ENCODE measurements at places on chromosomes 6 and 20.

- DNase-seq: no peak
Observed at GRCh38 chr6:120556491-120556890, 777.8 kb downstream of the TBC1D32 start.

GRCh38 chr6:157885211-157885788 lies 62.3 kb downstream of the SNX9 start:
- DNase-seq: no peak

DNA sequence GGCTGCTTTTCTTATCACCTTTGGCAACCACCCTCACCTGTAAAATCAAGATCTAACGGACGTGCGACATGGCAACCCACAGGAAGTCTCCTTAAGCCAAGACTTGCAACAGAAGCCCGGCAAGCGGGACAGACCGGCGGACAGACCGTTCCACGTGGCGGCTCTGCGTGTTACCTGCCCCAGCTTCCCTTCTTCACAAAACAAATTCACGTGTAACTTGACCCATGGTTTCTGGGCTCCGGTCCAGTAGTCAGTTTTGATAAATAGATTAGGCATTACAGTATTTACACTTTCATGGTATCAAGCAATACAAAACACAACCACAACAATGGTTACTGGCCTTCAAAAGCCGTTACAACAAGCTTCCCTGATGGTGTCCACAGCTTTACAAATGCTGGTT lies 133.8 kb downstream of the PRND start:
- no peak for DNase-seq

- DNase-seq: no peak
Observed at GRCh38 chr20:19008497-19008896, 194.9 kb downstream of the SCP2D1 start.

- DNase-seq: no peak
Observed at GRCh38 chr6:81984599-81984998, 232.1 kb upstream of the TENT5A start.

DNA sequence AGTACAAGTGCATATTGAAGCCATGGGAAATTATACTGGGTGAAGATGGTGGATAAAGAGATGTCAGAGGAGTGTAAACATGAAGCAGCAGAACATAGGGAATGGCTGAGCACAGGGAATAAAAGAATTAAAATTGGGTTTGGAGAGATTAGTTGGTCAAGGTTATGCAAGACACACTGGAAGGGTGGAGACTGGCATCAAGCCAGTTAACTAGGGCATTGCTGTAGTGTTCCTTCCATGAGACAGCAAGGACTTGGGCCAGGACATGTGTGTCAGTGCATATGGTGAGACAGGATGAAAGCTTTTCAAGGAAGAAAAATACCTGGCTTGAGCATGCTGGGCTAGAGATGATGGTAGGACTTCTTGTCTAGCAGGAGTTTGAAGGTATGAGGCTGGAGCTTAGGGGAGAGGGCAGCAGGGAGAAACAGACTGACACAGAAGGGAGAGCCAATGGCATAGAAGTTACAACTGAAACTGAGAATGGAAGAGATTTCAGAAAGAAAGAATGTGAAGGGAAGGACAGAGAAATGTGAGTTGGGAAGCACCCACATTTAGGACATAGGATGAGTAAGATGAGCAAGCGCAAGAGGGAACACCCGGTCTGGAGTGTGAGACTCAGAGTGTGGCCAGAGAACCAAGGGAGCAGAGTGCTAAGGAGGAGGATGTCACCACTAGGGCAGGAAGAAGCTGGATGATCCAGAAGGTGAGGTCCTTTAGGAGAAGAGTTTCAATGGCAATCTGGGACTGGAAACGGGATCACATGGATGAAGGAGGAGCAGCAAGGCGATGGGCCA lies 14.5 kb upstream of the TMEM170B start:
- DNase-seq: no peak

- no peak for DNase-seq
Observed at GRCh38 chr20:39082622-39083398, 120.7 kb downstream of the DHX35 start.

DNA sequence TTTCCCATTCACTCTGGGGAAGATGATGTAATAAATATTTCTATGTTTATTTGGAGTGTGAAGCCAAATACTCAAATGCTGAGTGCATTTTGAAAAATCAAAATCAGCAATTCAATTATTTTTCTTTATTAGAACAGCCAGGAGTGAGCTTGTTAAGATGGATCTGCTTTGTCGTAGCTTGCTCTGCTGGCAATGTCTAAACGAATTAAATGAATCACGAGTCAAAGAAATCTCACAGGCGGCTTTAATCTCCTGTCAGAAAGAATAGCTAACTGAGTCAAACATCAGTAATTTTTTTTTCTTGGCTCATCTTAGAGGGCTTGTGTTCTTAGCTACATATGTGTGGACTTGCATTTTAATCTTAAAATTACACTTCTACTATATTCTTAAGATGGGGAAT lies 100.2 kb upstream of the HMGN3 start:
- no peak for DNase-seq

- no peak for DNase-seq
Observed at GRCh38 chr20:32651537-32651936, 22.2 kb downstream of the C20orf203 start.

DNA sequence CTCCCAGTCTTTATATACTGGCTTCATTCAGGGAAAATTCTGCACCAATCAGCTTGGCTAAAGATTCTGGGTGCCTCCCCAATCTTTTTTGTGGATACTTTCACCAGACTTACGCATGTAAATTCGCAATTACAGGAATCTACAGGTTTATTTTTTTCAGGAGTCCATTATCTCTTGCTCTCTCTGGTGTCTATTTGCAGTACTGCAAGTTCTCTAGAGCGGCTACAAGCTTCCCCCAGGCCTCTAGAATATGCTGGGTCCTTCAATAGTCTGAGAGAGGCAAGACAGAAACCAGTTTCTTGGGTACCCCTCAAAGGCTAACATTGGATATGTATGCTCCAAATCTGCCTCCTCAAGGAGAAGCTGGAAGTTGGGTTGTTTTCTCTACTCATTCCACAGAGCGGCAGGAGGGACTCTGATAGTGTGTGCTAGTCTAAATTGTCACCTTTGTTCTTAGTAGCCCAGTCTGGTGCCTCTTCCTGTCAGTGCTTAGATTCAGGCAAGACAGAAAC lies 58.5 kb downstream of the SUN5 start:
- no peak for DNase-seq

DNA sequence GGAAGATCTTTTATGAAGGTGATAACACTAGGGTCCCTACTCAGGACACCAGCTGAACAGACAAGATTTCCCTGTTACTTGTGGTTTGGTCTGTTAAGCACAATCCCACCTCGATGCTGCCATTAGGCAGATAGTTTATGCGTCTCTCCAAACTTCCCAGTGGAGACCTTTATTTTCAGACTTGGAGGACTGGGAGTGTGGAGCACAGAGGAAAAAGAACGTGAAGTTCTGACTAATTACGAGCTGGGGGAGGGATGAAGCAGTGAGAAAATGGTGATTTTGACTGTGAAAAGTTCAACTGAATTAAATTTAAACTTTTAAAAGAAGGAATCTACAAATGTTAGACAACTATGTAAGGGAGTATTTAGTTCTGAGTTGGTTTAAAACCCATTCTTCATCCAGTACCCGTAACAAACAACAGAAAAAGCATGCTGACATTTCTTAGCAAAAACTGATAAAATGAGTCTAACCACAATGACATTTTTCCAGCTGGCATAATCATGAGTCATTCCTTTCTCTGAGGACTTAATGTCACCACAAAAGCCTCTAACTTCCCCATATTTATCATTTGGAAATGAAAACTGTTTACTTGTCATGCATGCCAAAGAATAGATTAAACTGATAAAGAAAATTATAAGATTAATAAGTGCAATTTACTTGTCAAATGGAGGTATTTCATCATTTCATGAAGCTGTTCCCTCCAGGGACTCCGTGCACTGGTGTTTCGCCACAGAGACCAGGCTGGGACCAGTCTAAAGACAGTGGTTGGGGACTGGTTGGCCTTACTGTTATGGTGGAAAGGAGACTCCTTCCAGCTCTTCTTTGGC lies 113.3 kb upstream of the SSTR4 start:
- DNase-seq: no peak

GRCh38 chr20:24275946-24276705 lies 193.3 kb upstream of the SYNDIG1 start:
- DNase-seq: no peak

DNA sequence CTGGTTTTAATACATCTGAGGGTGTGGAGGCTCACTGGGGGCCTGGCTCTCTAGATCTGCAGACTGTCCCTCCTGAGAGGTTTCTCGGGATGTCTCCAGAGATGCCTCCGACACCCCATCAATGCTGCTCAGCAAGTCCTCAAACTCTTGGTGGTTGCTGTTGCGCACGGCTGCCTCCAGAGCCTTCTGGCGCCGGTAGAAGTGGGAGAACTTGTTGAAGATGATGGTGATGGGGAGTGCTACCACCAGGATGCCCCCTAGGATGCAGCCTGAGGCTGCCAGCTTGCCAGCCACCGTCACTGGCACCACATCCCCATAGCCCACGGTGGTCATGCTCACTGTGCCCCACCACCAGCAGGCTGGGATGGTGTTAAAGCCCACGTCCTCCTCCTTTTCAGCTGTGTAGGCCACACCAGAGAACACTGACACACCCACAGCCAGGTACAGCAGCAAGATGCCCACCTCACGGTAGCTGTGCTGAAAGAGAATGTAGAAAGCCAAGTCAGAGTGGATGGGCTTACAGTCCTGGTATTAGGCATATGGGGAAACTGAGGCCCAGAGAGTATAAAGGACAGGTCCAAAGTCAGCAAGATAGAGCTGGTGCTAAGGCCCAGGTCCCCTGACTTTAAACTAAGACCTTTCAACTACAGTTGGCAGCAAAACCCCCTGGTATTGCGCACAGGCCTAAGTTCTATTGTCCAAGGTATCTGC lies 5.9 kb downstream of the KCNS1 start:
- no peak for DNase-seq

DNA sequence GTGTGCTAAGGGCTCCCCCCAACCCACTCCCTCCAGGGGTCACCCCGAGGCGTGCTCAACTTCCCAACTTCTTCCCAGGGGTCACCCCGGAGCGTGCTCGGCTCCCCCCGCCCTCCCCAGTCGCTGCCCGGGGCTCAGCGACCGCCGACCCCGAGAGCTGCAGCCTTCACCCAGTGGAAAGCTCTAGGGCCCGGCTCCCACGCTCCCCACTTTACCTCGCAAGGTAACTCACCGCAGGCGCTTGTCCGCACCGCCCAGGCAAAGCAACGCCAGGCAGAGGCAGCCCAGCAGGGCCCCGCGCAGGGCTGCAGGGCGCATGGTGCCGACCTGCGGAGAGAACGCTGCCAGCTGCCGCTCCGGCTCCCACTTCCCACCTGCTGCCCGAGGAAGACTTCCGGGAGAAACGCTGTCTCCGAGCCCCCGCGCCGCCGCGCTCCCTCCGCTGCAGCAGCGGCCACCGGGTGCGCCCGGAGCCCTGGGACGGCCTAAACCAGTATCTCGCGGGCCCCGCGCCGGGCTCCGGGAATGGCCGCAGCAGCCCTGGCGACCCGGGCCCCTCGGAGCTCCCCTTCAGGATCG lies 396 bp downstream of the RNASET2 start:
- DNase-seq: no peak

DNA sequence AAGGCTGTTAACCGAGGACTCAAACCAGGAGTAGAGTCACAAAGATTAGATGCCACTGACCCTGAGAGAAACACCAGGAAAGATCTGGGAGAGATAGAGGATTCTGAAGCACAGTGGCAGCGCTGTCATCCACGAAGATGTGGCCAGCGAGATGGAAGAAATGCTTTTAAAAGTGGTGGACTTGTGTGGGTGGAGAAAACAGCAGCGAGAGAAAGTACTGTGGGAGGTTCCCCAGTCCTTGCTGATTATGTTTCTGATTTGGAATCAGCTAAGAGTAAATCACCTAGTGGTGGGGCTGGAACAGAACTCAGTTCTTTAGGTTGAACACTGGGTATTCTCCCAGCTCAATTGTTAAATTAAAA lies 435 bp upstream of the ZNF322 start:
- DNase-seq: no peak

- DNase-seq: peak; percentile 41
Observed at GRCh38 chr6:165804331-165805066, 141.5 kb upstream of the PDE10A start.

DNA sequence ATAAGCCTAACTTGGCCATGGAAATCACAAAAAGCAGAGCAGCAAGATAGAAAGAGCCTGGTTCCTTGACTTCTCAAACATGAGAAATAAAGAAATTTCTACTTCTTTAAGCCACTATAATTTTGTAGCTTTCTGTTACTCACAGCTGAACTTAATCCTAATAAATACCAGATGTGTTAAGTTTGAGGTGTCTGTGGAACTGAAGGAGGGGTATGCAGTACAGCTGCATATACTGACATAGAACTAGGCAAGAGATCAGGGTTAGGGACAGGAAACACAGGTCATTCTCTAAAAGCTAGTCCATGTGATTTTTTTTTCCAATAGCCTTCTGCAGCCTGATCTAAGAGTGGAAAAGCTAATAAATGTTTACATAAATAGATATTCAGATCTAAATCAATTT lies 123.9 kb downstream of the COL12A1 start:
- no peak for DNase-seq

- no peak for DNase-seq
Observed at GRCh38 chr20:14384416-14385175, 47.2 kb upstream of the FLRT3 start.

DNA sequence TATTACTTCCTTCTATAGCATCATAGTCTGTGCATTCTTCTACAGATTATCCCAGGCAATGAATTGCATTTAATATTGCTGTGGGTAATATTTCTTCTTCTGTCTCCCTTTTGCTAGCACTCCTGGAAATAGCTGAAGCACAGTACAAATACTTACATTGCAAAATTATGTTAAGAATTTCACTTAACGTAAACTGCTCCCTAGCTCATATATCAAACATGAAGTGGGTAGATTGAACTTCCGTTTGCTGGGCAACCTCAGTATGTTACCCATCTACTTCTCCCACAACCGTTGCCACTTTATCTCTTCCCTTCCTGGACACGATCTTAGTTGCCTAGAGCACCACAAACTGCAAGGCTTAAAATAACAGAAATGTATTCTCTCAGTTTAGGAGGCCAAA lies 963.3 kb downstream of the KIF16B start:
- no peak for DNase-seq

DNA sequence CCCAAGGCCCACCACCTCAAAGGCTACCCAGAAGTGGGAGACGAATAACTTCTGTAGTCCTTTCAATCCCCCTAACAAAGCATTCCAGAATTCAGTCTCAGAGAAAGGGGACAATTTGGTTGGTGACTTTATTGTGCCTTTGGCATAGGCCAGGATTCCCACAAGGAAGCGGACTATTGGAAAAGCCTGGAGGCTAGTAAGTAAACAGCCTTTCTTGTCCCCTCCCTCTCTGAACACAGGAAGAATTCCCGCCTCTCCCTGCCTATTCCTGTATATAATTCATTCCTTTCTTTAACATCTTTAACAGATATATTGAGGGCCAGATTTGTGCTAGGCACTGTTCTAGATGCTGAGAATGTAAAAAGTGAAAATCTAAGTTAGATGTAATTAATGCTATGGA lies 36.1 kb downstream of the RNF8 start:
- no peak for DNase-seq

DNA sequence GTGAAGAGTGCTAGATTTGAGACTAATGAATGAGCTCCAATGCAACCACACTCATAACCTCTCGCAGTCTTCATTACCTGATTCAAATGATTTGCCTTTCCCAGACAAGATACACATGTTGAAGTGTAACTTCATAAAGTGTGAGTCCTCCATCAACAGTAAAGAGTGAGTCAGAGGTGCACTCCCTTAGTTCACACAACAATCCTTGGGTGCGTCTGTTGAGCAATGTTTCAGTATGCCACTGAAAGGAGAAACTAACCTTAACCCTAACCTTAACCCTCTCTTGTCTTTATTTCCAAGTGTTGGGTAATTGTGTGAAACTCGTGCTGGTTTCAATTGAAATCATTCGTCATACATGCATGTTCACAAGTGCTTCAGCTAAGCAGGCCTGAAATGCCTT lies 21.0 kb upstream of the RIN2 start:
- no peak for DNase-seq
